Myometrial cell (primary cell): ENCODE measurements at places on chromosomes 12 and 14. TPM values are rescaled to one million over a fixed set of nuclear protein-coding genes. Genes with fewer than 3 reads are reported as not detected.

The AQP5 gene
- total RNA-seq, result not detected in 2 replicates

The MYF5 gene
- total RNA-seq, result not detected in 2 replicates

The AMHR2 gene
- total RNA-seq, result not detected in 2 replicates

The ADGRD1 gene
- not detected in 2 replicates for total RNA-seq

The ANO2 gene
- not detected in 2 replicates for total RNA-seq
